ENCODE measurements at places on chromosomes 3 and 15.

- no peak for DNase-seq
Observed at GRCh38 chr3:32755761-32756160, 62.0 kb upstream of the TRIM71 start.

GRCh38 chr15:87604857-87605446, 651.6 kb downstream of the NTRK3 start:
- no peak for DNase-seq

- DNase-seq, result no peak
Observed at GRCh38 chr15:48250640-48251076, 44.6 kb downstream of the SLC12A1 start.

- DNase-seq, result no peak
Observed at GRCh38 chr15:66308531-66308930, 15.2 kb downstream of the DIS3L start.

GRCh38 chr3:98962951-98963350, 61.5 kb upstream of the DCBLD2 start:
- no peak for DNase-seq

GRCh38 chr3:38454178-38454883, 641 bp downstream of the ACVR2B start:
- no peak for DNase-seq

- no peak for DNase-seq
Observed at GRCh38 chr3:47907784-47908183, 104.8 kb downstream of the DHX30 start.

GRCh38 chr3:106985721-106986120, 391.5 kb upstream of the CCDC54 start:
- DNase-seq, result no peak

- no peak for DNase-seq
Observed at GRCh38 chr15:40739854-40740253, 15.2 kb downstream of the RMDN3 start.

DNA sequence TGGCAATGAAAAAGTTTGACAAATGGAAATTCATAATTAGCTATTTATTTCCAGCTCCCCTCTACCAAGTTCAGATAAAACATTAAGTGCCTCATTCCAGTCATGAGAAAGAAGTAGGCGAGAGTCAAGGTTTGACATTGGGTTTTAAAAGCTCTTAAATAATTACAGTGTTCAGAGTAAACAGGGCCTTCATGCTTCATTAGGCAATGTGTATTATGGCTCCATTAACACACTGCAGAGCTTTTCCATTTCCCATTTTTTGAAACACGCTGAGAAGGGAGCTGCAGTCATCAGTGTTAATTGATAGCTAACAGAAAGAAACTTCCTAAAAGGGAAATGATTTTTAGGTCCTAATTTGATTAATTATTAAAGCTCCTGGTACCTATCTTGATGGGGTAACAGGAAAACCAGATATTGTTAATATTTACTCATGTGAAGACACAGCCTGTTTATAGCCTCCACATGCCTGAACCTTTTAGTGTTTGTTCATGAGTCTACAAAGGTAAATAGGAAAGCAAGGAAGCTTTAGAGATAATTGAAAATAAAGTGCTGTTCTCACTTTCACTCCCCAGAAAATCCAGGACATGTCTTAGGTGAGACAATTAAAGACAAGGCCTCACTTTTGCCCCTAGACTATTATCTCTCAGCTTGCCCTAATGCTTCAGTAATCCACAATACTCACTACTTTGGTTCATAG, 28.7 kb downstream of the SST start:
- no peak for DNase-seq

DNA sequence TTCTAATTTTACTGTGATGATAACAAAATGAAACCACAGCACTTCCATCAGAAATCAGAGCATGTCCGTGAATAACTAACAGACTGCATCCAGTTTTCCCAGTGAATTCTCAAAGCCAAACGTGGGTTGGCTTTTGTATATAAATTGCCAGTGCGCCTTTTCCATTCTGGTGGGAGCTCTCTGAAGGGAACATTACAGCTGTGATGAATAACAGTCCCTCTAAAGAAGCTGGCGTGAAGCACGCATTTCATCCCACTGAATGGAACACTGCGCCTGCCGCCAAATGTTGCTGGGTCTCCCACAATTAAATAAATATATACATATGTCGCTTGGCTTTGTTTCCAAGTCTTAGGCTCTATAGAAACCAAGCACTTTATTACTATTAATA, 113.0 kb upstream of the PFN2 start:
- DNase-seq, result no peak

GRCh38 chr15:56244811-56245576, 1.3 kb upstream of the RFX7 start:
- peak; percentile 50 for DNase-seq

- DNase-seq, result peak; percentile 16
Observed at GRCh38 chr15:99104788-99105513, at the start of gene SYNM. TSS of gene SYNM (plus strand) at chr15:99105080. CDS start at chr15:99105200, 120 bp downstream.

Data from stimulated activated CD4-positive, alpha-beta T cell treated with anti-CD3 and anti-CD28 coated beads, Interleukin-12 subunit alpha, Interleukin-12 subunit beta, amount 100 ng/mL, for 48 hours (primary cell).